EL (cell line): ENCODE measurements at places on chromosomes 13 and 19.

- peak; percentile 98 for DNase-seq
These were observed at the start of gene UBXN6 for GRCh38 chr19:4457654-4458395. Gene UBXN6 (minus strand): TSS chr19:4457794. CDS start chr19:4457697, 97 bp downstream.

- DNase-seq, result peak; percentile 75
These were observed at the start of gene CLIP3 for GRCh38 chr19:36032251-36033104. Gene CLIP3 (minus strand): TSS chr19:36032873. CDS start chr19:36032357, 516 bp downstream.

DNA sequence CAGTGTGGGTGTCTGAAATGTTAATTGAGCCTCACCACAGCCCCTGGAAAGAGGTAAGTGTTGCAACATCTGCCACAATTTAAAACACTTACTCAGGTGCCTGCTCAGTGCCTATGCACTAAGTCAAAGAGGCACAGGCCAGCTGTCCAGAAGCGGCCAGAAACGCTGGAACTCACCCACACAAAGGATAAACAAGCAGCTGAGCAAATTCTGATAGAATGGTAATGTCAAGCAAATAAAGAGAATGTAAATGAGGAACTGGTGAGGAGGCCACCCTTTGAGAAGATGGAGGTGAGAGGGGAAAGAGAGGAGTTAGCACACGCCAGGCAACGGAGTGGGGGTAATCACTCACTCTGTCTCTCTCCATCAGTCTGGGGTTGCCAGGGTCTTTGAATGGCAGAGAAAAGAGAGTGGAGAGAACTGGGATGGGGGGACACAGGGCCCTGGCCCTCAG lies 67.7 kb upstream of the SERP2 start:
- peak; percentile 3 for DNase-seq

DNA sequence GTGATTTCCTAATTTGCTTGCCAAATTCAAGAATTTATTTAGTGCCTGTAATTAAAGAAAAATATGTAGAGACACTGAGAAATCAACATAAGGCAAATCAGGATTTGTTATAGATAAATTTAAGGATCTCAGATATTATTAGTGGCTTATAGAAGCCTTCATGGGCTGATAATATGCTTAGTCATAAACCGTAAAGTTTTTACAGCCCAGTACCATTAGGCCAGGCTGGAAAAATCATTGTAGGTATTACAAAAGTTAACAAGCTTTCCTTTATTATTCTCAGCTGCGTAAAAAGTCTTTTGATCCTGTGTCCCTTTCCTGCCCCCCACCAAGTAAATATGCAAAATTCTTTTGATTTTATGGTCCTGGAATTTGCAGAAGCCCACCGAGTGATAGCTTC lies 58.2 kb downstream of the SLITRK6 start:
- DNase-seq, result no peak

GRCh38 chr13:97435794-97436193 lies 1.8 kb downstream of the RAP2A start:
- peak; percentile 13 for DNase-seq

GRCh38 chr13:41970918-41971317 lies 10.0 kb upstream of the VWA8 start:
- no peak for DNase-seq
